ENCODE measurements at places on chromosomes 7 and 10.

DNA sequence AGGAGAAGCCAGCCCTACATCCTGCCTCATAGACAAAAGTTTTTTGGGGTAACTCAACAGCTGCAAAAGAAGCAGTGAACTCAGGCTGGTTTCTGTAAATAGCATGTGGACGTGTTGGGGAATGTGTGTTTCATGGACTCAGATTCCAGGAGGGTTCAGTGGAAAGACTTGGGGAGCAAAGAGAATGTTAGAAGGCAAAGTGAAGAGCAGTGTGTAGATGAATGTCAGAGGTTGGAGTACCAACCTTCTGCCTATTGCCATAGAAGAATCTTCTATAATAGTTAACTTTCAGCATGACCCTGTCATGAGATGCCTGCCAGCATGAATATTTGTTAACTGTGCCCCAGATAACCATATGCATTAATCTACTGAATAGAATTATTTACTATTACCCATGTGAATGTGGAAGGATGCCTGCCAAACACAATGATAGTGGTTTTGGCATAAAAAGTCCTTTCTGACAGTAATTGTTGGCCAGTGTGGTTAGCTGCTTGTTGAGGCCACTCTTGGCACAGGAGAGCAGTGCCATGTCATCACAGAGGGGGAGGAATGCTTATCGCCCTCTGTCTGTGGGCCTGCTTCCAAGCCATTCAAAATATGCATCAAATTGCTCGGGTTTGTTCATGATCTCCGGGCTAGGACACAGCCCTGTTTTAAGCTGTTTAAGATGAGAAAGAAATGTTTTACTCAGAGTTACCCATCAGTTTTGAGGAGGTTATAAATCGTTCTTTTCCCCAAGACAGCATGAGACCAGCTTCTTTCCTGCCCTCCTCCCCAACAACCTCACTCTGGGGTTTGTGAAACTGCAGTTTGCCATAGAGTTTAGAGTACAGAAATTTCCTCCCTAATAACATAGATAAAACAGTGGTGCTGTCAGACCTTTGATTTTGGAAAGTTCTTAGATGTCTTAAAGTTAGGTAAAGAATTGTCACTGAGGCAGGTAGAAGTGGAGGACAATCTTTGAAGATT lies 165.3 kb downstream of the WNT2 start:
- no peak for DNase-seq

DNA sequence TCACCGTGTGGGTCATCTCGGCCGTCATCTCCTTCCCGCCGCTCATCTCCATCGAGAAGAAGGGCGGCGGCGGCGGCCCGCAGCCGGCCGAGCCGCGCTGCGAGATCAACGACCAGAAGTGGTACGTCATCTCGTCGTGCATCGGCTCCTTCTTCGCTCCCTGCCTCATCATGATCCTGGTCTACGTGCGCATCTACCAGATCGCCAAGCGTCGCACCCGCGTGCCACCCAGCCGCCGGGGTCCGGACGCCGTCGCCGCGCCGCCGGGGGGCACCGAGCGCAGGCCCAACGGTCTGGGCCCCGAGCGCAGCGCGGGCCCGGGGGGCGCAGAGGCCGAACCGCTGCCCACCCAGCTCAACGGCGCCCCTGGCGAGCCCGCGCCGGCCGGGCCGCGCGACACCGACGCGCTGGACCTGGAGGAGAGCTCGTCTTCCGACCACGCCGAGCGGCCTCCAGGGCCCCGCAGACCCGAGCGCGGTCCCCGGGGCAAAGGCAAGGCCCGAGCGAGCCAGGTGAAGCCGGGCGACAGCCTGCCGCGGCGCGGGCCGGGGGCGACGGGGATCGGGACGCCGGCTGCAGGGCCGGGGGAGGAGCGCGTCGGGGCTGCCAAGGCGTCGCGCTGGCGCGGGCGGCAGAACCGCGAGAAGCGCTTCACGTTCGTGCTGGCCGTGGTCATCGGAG lies 1.8 kb downstream of the ADRA2A start:
- no peak for DNase-seq

DNA sequence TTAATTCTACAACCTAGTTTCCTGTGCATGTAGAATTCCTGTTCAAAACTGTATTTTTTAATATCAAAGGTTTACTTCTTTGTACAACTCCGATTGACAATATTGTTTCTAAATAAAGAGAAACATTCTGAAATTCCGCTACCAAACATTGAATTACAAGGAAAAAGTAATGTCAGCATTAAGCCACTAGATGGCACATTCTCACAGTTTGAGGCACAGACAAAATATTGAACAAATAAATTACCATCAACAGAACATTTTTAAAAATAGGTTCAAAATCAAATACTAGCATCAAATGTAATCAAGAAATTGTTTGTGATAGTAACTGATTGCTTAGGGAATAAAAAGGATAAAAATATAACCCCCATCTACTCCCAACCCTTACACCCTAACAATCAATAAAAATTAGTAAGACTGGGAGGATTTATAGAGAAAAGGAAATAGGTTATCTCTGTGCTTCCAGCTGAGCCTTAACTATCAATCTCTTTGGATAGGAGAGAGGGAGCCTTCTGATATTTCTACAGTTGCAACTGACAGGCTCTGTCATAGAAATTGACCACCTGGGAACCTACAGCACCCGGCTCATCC lies 86.6 kb upstream of the C7orf33 start:
- no peak for DNase-seq

GRCh38 chr10:108338146-108338545 lies 1173.6 kb upstream of the SORCS1 start:
- DNase-seq: no peak

- no peak for DNase-seq
Observed at GRCh38 chr7:138247568-138248333, 171.5 kb downstream of the AKR1D1 start.

DNA sequence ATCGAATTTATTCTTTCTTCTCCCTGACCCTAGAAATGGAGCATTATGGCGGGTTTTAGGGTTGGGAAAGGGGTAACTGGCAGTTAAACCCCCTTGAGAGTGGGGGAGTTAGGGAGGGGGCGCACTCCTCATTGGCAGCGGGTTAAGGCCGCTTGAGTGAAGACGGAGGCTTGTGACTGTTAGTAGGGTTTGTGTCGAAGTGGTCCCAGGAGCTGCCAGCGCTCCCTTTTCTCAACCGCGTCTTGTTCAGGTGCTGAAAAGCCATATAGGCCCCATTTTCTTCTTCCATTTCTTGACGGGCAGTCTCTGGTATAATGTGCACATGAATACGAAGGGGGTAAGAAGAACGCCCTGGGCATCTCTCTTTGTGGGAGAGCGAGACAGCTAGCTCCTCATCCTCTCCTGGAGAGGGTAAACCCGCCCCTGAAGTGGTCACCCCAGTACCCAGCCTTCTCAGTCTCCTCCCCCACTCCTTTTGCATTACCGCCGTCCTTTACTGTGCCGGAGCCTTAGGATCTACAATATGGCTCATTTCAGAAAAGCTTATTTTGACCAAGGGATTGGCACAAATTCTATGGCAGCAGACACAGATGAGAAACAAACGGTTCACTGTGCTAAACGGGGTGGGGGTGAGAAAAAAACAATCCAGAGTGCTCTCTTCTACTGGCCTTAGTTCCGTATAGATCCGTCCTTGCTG lies 836 bp downstream of the KMT2E start:
- DNase-seq: no peak

GRCh38 chr7:34277016-34277802 lies 371.9 kb downstream of the BMPER start:
- DNase-seq: no peak

GRCh38 chr10:122656741-122657140 lies 42.9 kb downstream of the C10orf120 start:
- no peak for DNase-seq

DNA sequence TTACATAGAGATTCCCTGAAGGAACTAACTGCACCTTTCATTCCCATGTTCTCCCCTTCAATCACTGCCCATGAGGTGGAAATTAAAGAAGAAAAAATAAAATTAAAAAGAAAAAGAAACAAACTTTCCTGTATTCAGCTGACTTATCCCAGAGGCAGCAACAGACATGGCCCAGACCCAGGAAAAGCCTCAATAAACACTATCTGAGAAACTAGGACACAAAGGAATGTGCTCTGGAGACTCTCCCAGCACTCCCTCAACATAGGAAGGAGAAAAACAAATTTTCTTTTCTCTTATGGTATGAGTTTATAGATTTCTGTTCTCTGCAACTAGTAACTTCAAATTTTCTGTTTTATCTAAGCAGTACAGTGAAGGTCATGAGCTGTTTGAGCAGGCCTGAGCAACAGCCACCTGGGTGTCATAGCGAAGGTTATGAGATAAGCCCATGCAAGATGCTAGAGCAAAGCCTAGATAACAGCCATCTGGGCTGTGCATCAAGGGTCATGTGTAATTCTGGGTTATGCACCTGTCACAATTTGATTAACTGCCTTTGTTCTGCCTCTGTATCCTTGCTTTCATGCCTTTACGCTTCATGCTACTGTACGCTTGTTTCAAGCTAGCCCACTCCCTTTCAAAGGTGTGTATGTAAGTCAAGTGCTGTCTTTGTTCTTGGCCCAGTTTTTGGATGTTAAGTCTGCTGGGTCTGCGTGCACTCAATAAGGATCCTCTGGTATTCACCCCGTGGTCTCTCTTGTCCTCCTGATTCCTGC lies 11.0 kb upstream of the OR6B1 start:
- no peak for DNase-seq

- no peak for DNase-seq
Observed at GRCh38 chr7:76430836-76431235, 6.1 kb downstream of the ZP3 start.

DNA sequence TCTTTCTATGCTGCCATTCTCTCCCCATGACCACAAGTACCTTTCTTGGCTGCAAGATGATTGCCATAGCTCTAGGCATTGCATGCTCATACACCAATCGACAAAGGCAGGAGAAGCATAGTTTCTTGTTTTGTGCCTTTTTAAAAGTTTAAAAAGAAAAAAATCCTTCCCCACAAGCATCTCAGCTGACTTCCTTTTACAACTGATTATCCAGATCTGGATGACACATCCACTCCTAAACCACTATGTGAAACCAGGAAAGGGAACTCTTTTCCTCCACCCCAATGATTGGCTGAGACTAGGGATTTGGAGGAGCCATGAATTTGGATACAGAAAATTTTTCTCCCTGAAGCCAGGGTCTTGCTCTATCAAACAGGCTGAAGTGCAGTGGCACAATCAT lies 14.5 kb upstream of the LRRC4 start:
- no peak for DNase-seq

- DNase-seq: no peak
Observed at GRCh38 chr7:132097550-132098134, 478.6 kb downstream of the PLXNA4 start.

DNA sequence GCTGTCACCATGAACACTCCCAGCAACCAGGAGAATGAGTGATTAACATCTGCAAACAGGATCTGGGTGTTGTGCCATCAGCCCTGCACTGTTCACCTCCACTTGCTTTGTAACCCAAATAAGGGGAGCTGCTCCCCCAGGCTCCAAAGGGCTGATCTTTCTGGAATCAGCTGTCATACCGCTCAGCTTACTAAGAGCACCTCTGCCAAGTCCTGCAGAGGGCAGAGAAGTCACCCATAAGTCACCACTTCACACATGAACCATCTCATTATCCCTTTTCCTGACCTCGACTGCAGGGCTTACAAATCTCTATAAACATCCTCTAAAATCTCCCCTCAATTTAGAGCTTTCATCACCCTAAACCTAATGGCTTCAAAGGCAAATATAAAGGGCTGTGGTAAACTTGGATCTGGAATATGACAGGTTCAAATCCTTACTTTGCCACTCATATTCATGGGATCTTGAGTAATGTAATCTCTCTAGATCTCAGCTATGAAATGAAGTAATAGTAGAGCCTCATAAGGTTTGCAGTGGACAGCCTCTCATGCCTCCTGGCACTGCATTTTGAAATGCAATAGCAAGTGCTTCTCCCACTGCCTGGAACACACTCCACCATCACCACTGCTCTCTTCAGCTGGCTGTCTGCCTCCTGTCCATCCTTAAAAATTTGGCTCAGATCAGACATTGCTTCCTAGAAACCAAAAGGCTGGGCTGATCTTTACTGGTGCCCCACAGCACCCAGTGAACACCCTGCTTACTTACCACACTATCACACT lies 38.8 kb downstream of the ERLIN1 start:
- no peak for DNase-seq

DNA sequence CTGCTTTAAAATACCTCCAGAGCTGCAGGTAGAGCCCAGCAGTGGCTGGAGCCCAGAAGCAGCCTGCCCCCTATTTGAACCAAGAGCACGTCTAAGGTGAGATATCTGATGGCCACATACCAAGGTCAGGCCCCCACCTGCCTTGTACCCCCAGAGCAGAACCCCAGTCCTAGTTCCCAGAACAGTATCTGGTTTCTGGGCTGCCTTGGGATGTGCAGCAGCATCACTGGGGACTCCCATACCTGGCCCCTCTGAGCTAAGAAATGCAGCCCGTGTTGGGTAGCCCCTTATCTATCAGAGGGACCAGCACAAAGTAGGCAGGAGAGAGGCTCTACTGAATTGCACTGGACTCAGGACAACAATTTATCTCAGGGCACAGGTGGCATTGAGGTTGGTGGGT lies 8.9 kb downstream of the SFTPD start:
- no peak for DNase-seq

- no peak for DNase-seq
Observed at GRCh38 chr10:108673741-108674140, 1249.6 kb downstream of the XPNPEP1 start.

DNA sequence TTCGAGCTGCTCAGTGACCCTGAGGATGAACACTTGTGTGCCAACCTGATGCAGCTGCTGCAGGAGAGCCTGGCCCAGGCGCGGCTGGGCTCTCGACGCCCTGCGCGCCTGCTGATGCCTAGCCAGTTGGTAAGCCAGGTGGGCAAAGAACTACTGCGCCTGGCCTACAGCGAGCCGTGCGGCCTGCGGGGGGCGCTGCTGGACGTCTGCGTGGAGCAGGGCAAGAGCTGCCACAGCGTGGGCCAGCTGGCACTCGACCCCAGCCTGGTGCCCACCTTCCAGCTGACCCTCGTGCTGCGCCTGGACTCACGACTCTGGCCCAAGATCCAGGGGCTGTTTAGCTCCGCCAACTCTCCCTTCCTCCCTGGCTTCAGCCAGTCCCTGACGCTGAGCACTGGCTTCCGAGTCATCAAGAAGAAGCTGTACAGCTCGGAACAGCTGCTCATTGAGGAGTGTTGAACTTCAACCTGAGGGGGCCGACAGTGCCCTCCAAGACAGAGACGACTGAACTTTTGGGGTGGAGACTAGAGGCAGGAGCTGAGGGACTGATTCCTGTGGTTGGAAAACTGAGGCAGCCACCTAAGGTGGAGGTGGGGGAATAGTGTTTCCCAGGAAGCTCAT lies 1.1 kb downstream of the DDIT4 start:
- no peak for DNase-seq

GRCh38 chr7:133478591-133479135 lies 225.8 kb downstream of the EXOC4 start:
- DNase-seq: no peak
